Suprapubic skin (tissue), 4 donors: ENCODE measurements at places on chromosomes 3 and 15.

- DNase-seq: no peak
Measured at GRCh38 chr3:113231827-113232253, 20.5 kb downstream of the BOC start.

DNA sequence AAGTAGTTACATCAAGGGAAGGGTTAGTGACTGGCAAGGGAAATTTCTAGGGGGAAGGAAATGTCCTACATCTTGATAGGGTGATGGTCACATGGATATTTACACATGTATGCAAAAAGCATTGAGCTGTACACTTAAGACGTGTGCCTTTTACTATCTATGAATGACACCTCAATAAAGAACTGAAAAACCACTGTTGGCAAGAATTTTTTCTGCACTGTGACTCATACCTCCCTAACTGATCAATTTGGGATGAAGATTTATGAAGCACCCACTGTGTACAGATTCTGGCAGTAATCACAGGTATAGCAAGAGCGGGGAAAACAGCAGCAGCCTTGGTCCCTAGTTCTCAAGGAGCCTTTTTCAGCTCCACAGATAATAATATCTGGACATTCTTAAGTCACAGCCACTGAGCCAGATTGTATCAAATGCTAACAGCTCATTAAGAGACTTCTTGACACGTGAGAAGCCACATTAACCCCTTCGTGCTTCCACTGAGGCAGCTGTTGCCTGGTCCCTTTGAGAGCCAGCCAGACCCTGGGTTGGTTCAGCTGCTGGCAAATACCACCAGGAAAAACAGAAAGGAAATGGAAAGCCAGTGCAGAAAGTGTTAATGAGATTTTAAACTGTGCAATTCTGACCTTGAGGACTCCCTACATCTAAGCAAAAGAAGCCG lies 32.0 kb upstream of the GALNT15 start:
- no peak for DNase-seq

GRCh38 chr3:156681002-156681401 lies 6.6 kb downstream of the TIPARP start:
- no peak for DNase-seq

GRCh38 chr15:39701988-39702387 lies 80.7 kb downstream of the FSIP1 start:
- no peak for DNase-seq

GRCh38 chr3:119664850-119665379 lies 4.5 kb upstream of the POPDC2 start:
- DNase-seq: no peak

DNA sequence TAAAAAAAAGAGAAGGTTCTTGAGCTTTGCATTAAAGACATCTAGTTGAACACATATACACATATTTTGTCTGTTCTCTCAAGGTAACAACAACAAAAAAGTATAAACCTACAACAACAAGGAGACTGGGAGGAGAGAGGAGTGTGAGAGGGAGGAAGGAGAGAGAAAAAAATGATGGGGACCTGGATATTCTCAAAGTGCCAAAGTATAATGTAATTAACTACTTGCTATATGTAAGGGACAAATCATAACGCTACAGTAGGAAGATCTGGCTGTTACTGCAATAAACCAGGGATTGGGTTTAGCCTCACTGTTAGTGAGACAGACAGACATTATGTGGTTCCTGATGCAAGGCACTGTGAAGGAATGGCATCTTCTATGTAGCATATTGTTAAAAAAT lies 14.2 kb upstream of the GABRR3 start:
- DNase-seq: no peak

- DNase-seq: no peak
Measured at GRCh38 chr3:10744098-10744465, 71.9 kb upstream of the SLC6A11 start.

GRCh38 chr3:18402239-18402799 lies 22.8 kb downstream of the SATB1 start:
- DNase-seq: no peak

- no peak for DNase-seq
Measured at GRCh38 chr3:42830437-42831320, 21.4 kb downstream of the ACKR2 start.

DNA sequence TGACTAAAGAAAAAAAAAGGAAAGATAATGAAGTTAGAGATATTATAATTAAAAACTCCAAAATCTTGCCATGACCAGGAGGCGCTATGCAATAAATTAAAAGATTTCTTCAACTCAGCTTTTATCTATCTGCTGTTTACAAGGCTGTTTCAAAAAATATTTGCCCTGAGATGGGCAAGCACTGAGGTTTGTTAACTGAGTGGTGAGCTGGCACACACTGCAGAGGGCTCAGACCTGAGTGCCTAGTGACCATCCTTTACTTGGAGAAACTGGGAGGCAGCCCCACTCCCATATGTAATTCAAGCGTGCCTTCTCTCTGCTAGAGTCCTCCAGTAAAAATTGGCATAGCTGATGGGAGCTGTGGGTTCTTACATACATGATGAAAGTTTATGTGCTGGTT lies 198.7 kb upstream of the TBC1D5 start:
- no peak for DNase-seq

- no peak for DNase-seq
Measured at GRCh38 chr3:108662142-108662738, 72.7 kb downstream of the DZIP3 start.
